ENCODE measurements at places on chromosomes 4 and X.

GRCh38 chr4:40702137-40702799 lies 47.5 kb upstream of the NSUN7 start:
- H3K4me3 ChIP-seq: no peak overlapping the region
- DNase-seq: no peak
- H3K27me3 ChIP-seq: no peaks in the 10 kb centered on the region
- H3K36me3 ChIP-seq: no peaks in the 10 kb centered on the region
- H3K4me1 ChIP-seq: no peaks in the 10 kb centered on the region
- H3K27ac ChIP-seq: no peak overlapping the region

DNA sequence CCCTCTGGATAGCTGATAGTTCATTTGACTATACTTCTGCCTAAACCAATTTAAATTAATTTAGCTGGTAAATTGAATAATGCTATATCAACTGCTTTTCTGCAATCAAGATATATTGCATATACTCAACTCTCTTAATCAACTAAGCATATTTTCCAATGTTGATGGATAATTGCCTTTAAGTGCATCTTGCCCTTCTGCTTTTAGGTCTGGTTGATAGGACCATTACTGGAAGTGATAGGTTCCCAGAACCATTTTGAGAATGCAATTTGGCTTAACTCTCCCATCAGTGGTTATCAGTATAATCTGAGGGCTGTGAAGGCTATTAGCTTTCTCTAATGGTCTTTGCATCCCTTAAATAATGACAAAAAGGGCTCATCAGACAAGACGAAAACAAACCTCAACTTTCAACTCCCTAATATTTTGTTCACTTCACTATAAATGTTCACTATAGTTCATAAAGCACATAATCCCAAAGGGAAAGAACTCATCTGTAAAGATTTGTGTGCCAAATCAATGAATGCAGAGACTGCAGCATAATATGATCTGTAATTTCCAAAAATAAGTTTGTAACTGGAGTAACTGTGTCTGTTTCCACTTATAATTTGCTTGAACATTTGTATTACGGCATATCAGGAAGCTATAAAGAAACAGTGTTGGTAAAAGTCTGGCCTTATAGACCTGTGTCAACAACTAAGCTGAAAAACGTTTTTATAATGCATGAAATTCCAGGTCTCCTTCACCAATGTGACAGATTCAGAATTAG lies 273.6 kb downstream of the FBXO8 start:
- H3K27me3 ChIP-seq: no peaks in the 10 kb centered on the region
- DNase-seq: no peak
- H3K36me3 ChIP-seq: no peaks in the 10 kb centered on the region
- H3K4me3 ChIP-seq: no peak overlapping the region
- H3K27ac ChIP-seq: no peak overlapping the region
- H3K4me1 ChIP-seq: no peaks in the 10 kb centered on the region

DNA sequence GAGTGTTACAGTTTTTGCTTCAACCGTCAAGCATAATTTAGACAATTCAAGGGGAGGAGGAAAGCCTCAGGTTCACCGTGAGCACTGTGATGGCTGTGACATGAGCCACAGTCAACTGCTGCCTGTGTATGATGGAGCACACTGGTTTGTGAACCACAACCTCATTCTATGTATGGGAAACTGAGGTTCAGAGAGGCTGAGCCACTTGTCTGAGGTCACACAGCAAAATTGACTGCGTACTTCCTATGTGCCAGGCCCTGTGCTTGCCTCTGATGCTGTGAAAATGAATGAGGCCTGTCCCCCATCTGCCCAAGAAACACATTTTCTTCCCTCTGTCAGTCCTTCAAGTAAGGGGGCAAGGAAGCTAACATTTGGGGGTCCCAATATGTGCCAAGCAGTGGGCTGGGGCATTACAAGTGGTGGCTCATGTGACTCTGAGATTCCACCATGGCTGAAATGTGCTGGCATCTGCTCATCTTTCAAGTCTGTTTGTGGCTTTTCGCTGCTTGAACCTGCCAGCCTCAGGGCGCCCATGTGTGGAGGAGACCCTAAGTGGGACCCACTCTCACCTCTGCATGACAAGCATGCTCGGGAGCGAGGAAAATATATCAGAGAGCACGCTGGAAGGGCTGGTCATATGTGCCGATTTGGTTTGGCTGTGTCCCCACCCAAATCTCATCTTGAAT lies 79.7 kb downstream of the ADRA2C start:
- DNase-seq: no peak
- H3K4me1 ChIP-seq: no peaks in the 10 kb centered on the region
- H3K36me3 ChIP-seq: no peaks in the 10 kb centered on the region
- H3K27me3 ChIP-seq: no peaks in the 10 kb centered on the region

DNA sequence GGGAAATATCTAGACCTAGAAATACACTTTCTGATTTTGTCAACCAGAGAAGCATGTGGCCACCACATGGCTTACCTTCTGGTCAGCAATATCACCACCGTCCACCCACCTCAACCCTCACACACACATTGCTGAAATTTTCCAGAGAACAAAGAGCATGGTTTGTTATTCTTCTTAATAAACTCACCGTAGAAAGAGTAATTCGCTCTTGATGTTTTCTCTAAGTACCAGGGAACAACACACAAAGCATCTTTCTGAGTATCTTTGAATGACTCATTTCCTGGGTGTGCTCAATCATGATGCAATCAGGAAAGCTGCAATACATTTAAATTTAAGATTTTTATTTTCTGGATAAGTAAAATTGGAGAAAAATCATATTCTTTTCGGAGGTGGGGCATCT lies 24.7 kb upstream of the LRAT start:
- H3K36me3 ChIP-seq: no peaks in the 10 kb centered on the region
- H3K27me3 ChIP-seq: no peaks in the 10 kb centered on the region
- no peak for DNase-seq
- H3K4me3 ChIP-seq: no peak overlapping the region

DNA sequence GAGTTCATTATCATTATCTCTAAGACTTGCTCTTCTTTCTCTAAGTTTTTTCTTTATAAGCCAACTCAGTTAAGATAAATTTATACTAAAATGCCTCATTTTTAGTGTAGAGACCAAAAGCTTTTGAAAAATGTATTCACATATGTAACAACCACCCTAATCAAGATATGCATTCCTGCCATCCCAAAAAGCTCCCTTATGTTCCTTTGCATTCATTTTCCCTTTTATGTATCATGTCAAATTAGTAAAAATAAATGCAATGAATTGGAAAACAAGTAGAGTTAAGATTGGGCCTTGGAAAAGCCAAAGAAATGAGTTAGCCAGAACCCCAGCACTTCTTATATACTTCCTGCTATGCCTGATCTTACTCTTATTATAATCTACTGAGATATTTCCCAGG lies 62.2 kb downstream of the NPY2R start:
- no peak overlapping the region for H3K4me3 ChIP-seq
- no peaks in the 10 kb centered on the region for H3K4me1 ChIP-seq
- no peak overlapping the region for H3K27ac ChIP-seq
- H3K27me3 ChIP-seq: no peaks in the 10 kb centered on the region

DNA sequence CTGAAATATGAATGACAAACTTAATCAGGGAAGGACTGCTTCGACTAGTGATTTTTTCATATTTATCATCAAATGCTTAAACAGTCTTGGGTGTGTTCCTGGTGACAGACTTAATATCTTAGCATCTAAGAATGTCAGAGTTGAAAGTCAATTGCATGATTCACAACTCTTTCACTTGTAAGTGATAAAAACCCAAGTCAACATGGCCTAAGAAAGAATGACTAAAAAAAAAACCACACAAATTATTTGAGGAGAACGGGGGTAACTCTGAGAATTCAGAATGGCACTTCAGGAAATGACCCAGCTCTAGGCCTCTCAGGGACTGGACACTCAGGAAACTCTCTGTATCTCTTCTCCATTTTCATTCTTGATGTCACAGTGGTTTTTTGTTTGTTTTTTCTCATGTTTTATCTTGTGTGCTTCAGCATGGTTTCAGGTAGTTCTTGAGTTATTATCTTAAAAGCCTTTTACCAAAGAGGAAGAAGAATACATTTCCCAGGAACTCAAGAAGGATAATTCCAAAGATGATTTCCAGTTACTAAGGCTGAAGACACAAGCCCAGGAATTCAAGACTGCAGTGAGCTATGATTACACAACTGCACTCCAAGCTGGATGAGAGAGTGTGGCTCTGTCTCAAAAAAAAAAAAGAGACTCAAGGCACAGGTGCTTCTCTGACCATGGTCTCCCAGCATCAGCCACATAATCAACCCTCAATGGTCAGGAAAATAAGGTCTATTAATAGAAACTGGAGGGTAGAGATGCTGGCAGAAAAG lies 1697.8 kb upstream of the IGFBP7 start:
- H3K36me3 ChIP-seq: no peaks in the 10 kb centered on the region
- DNase-seq: no peak
- no peak overlapping the region for H3K27ac ChIP-seq
- no peak overlapping the region for H3K4me3 ChIP-seq

DNA sequence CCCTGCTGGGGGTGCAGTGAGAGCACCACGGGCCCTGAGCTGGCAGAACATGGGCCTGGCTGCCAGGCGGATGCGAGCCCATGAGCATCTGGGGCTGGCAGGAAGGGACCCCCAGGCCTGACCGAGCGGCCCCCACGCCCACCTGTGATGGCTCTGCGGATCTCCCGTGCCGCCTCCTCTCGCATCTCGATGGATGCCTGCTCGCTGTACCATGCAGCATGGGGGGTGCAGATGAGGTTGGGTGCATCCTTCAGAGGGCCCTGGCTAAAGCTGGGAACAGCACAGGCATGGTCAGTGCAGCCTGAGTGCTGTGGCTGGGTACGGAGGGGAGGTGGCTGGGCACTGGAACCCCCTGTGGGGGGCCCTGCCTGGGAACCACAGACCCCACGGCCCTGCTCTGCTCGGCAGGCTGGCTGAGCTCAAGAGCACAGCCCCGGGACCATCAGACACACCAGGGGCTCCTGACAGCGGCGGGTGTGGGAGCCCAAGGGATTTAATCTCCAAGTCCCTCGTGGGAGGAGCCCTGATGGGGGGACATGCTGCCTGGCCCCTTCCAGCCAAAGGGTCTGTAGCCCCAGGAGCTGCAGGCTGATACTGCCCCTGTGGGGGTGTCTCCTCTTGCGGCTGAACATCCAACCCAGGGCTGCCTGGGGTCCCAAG lies 35.5 kb downstream of the CTBP1 start:
- no peak overlapping the region for H3K4me3 ChIP-seq
- no peaks in the 10 kb centered on the region for H3K27me3 ChIP-seq
- H3K27ac ChIP-seq: no peak overlapping the region
- DNase-seq: no peak

DNA sequence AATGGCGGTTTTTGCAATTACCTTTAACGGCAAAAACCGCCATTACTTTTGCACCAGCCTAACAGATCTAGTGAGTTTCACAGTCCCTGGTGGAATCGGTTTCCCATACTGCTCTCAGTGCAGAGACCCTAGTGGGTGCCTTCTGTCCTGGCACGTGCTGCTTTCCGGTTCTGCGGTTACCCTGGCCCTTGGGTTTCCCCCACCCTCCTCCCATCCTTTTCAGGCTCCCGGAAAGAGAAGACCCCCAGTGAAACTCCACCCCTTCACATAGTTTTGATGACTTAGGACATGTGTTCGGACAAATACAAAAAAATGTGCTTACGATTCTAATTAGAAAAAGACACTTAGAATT lies 36.9 kb downstream of the NLGN3 start:
- H3K4me1 ChIP-seq: peaks cover 10% of the 10 kb centered on the region
- H3K4me3 ChIP-seq: peak overlapping the region; percentile 85

GRCh38 chr4:20639346-20639745 lies 60.9 kb upstream of the PACRGL start:
- no peak for DNase-seq
- H3K36me3 ChIP-seq: no peaks in the 10 kb centered on the region
- no peak overlapping the region for H3K4me3 ChIP-seq
- no peak overlapping the region for H3K27ac ChIP-seq

GRCh38 chr4:85901500-85901899 lies 426.6 kb downstream of the ARHGAP24 start:
- no peaks in the 10 kb centered on the region for H3K27me3 ChIP-seq
- no peak overlapping the region for H3K27ac ChIP-seq
- no peak overlapping the region for H3K4me3 ChIP-seq
- no peak for DNase-seq
- no peaks in the 10 kb centered on the region for H3K36me3 ChIP-seq

DNA sequence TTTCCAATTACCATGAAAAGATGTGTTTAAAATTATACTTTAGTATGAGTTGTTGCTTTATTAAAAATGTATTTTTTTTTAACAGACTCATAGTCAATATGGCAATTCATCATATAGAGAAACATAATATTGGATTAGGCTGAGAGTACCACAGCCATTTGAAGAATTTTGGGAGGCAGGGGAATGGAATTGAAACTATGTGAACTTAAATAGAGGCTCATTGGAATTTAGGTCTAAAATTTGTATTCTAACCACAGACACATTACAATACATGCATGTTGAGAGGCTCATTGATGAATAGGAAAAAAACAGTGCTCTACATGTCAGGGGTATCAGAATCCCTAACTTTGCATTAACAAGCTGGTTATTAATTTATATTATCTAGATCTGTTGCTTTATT lies 269.6 kb downstream of the DKK2 start:
- no peak overlapping the region for H3K4me3 ChIP-seq
- no peaks in the 10 kb centered on the region for H3K36me3 ChIP-seq
- no peak for DNase-seq
- no peaks in the 10 kb centered on the region for H3K27me3 ChIP-seq
- no peaks in the 10 kb centered on the region for H3K4me1 ChIP-seq

DNA sequence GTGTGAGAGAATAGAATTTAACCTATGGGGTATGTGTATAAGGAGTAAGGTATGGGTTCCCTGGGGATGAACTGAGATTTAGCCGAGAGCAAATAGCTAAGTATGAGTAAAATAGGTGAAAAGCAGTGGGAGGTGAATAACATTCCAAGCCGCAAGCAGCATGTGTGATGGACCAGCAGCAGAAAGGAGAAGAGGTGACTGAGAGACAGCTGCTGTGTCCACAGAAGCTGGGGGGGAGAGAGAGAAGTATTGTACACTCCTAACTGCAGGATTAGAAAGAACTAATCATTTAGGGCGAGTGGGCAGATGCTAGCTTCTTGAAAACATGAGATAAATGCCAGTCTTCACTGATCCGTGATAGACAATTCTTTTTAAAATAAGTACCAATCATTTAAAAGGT lies 296.0 kb downstream of the KLHL4 start:
- no peak overlapping the region for H3K27ac ChIP-seq
- no peaks in the 10 kb centered on the region for H3K4me1 ChIP-seq
- no peaks in the 10 kb centered on the region for H3K36me3 ChIP-seq
- H3K27me3 ChIP-seq: no peaks in the 10 kb centered on the region
- no peak for DNase-seq

DNA sequence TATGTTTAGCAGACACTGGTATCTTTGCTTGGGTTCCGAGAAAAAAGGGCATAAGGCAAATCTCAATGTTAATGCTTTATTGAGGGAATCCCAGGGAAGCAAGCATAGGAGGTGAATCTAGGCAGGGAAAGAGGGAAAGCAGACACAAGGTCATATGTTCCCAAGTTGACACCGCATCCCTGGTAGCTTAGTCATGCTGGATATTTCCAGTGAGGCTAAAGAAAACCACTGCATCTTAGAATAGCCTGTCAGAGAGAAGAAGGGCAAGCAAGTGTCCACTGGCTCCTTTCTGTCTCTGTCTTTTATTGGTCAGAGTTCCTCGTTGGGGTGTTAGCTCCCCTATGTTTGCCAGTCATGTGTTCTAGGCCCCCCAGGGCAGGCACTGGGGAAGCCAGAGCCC lies 104.7 kb downstream of the NKX6-1 start:
- DNase-seq: no peak
- H3K36me3 ChIP-seq: no peaks in the 10 kb centered on the region
- H3K27me3 ChIP-seq: no peaks in the 10 kb centered on the region
- no peak overlapping the region for H3K27ac ChIP-seq
- H3K4me3 ChIP-seq: no peak overlapping the region
- H3K4me1 ChIP-seq: no peaks in the 10 kb centered on the region

All from naive thymus-derived CD4-positive, alpha-beta T cell (primary cell).